Neuronal stem cell (in vitro differentiated cells): ENCODE measurements at places on chromosomes 7 and 10.

DNA sequence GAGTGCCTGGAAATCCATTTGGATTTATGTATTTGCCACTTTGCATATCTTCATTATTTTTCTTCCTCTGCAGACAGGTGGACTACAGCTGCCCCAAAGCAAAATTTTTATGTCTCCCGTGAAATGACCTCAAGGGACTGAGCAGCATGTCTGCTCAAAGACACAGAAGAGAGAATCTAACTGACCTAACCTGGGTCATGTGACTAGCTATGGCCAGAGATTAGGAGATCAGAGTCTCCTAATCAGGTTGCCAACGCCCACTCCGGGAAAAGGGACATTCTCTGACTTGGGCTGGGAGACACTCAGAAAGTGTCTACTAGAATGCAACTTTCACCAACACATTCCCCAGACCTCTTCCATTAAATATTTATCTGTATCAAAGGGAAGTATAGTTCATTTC lies 2.5 kb upstream of the BAMBI start:
- no peak overlapping the region for H3K4me3 ChIP-seq
- DNase-seq = no peak

DNA sequence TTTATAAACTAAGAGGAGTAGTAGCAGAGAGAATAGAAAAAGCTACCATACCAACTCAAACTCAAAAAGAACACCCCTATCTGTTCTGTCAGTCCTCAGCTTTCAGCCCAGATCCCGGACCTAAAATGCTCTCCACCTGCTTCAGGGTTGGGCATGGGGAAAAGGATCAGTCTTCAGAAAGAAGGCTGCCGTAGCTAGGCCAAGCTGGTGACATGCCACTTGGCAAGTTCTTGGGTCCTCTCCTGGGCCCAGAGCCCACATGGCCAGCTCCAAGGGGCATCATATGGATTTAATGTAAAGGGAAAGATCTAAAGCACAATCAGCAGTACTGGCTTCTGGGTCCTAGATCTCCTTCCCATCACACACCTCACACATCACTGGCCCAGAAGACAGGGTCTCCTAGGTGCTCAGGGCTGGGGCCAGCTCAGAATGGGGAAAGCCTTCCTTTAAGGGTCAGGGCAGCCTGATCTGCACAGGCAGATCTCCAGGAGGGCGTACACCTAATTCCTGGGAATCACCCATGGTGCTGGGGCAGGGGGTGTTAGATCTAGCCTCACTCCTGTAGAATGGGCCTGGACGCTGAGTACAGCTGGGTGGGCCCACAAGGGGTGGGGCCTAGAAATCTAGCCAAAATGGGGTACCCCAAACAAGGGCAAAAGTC lies 2.5 kb downstream of the VAX1 start:
- no peak overlapping the region for H3K27ac ChIP-seq
- no peak for DNase-seq
- peaks cover 42% of the 10 kb centered on the region for H3K4me1 ChIP-seq
- no peaks in the 10 kb centered on the region for H3K36me3 ChIP-seq
- peaks cover 76% of the 10 kb centered on the region for H3K27me3 ChIP-seq

GRCh38 chr10:101529725-101530553 lies 58.1 kb downstream of the POLL start:
- H3K4me1 ChIP-seq = no peaks in the 10 kb centered on the region
- DNase-seq = no peak
- peak overlapping the region; percentile 21 for H3K27ac ChIP-seq
- no peaks in the 10 kb centered on the region for H3K27me3 ChIP-seq

DNA sequence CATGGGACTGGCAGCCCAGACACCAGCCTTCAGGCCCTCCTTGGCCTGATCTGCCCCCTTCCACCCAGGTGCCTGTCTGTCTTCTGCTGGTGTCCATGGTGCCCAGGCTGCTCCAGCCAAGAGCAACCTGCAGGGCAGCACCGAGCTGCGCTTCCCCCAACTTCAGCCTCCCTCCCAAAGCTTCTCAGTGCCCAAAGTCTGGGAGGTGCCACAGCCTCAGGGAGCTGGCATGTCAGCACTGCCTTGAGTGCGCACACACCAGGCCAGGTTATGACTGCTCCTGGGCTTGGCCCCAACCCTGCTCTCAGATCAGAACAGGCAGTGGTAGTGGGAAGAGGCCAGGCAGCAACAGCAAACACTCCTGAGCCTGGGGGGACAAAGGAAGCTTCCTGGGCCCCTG lies 304.6 kb upstream of the NRG3 start:
- H3K4me3 ChIP-seq = no peak overlapping the region
- H3K27ac ChIP-seq = no peak overlapping the region
- H3K27me3 ChIP-seq = no peaks in the 10 kb centered on the region
- no peak for DNase-seq

- no peak for DNase-seq
- H3K4me1 ChIP-seq = no peaks in the 10 kb centered on the region
- H3K4me3 ChIP-seq = no peak overlapping the region
- no peaks in the 10 kb centered on the region for H3K27me3 ChIP-seq
Observed at GRCh38 chr7:68955656-68956055, 642.6 kb upstream of the AUTS2 start.

- H3K27ac ChIP-seq = no peak overlapping the region
Observed at GRCh38 chr7:12757443-12757842, 70.0 kb downstream of the ARL4A start.

DNA sequence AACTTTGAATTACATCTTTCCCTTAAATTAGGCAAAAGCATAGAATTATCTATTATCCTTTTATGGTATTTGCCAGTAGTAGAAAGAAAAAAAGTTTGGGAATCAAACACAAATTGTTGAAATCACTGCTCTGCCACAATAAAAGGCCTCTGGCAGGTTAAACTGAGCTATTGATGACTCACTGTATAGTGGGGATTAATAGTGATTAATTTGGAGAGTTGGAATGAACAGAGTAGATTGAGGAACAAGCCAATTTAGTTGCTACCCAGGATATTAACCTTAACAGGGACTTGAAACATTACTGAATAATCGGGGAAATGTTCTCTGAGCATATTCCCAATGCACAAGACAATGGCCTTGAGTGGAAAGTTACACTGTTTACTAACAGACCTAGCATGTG lies 33.1 kb downstream of the MASTL start:
- H3K27ac ChIP-seq = no peak overlapping the region
- no peak overlapping the region for H3K4me3 ChIP-seq
- no peaks in the 10 kb centered on the region for H3K27me3 ChIP-seq

- no peak overlapping the region for H3K4me3 ChIP-seq
- no peaks in the 10 kb centered on the region for H3K4me1 ChIP-seq
Observed at GRCh38 chr10:35916791-35917190, 274.7 kb upstream of the FZD8 start.

DNA sequence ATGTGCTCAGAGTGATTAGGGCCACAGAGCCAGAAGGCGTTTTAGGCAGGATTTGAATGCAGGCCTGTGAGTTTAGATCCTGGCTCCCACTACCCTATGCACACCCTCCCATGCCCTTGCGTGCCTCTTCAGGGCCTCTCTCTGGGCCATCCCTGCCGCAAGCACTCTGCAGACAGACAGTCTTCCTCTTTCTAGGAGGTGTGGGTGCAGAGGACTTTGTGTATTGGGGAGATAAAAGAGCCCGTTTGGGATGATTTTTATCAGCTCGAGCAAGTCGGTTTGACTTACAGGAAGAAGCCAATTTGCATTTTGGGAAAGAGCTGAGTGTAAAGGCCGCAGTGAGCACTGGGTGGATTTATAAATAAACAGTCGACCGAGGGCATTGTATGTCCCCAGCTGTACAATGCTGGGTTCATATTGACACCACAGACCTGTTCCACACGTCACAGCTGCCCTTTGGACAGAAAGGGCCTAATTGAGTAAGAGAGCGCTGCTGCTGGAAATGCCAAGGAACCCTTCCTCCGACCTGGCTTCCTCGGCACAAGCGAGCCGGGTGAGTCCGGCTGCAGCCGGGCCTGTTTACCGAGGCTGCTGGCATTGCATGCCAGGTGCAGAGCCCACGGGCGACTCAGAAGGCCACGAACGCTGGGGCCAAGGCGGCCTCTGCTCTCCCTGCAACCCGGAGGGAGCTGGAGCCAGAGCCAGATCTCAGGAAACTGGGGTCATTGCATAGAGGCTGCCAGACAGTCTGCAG lies 25.1 kb downstream of the ZMIZ1 start:
- no peak overlapping the region for H3K27ac ChIP-seq
- H3K36me3 ChIP-seq = no peaks in the 10 kb centered on the region
- H3K27me3 ChIP-seq = no peaks in the 10 kb centered on the region
- no peak overlapping the region for H3K4me3 ChIP-seq

DNA sequence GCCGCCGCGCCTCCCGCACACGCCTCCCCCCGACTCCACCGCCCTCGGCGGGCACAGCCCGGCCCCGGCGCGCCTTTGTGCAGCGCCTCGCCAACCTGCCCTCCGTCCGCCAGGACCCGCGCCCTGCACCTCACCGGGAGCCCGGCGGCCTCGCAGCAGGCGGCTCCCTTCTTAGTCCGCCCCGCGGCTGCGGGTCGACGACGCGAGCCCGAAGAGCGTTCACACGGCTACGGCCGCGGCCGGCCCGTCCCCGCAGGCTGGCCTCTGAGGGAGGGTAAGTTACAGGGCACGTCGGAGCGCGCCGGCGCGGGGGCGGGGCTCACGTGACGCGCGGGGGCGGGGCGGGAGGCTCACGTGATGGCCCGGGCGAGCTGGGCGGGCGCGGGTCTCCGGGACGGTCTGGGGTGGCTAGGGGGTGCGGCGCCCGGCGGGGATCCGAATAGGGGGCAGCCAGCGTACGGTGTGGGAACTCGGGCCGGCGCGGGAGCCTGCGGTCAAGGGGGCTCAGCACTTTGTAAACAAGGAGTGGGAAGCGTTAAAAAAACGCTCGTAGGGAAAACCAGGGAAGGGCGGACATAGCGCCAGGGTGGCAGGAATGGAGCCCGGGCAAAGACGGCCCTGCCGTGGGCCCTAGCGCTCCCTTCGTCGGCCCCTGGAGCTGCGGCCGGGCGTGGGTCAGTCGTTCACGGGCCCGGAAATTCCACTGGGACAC lies at the start of gene ARHGAP12:
Gene ARHGAP12, minus strand, starts transcription at position 283 of the 712 bp plus-strand sequence. CDS start 19,976 bp downstream, outside the sequence.
- peak; percentile 88 for DNase-seq
- H3K4me3 ChIP-seq = peak within 1 kb of the TSS; percentile 88
- H3K27ac ChIP-seq = peak within 1 kb of the TSS; percentile 98
- H3K36me3 ChIP-seq = no peaks in the 10 kb centered on the region
- H3K27me3 ChIP-seq = no peaks in the 10 kb centered on the region

GRCh38 chr7:22386206-22386858 lies 29.4 kb upstream of the RAPGEF5 start:
- no peak overlapping the region for H3K27ac ChIP-seq
- H3K4me1 ChIP-seq = no peaks in the 10 kb centered on the region

- no peak for DNase-seq
- H3K27me3 ChIP-seq = no peaks in the 10 kb centered on the region
- no peaks in the 10 kb centered on the region for H3K36me3 ChIP-seq
- no peak overlapping the region for H3K27ac ChIP-seq
- H3K4me3 ChIP-seq = no peak overlapping the region
- H3K4me1 ChIP-seq = no peaks in the 10 kb centered on the region
Observed at GRCh38 chr10:66218289-66218688, 707.5 kb upstream of the LRRTM3 start.

- H3K36me3 ChIP-seq = no peaks in the 10 kb centered on the region
- no peak overlapping the region for H3K27ac ChIP-seq
- DNase-seq = no peak
- no peak overlapping the region for H3K4me3 ChIP-seq
Observed at GRCh38 chr7:131699323-131699722, 142.9 kb upstream of the PODXL start.

DNA sequence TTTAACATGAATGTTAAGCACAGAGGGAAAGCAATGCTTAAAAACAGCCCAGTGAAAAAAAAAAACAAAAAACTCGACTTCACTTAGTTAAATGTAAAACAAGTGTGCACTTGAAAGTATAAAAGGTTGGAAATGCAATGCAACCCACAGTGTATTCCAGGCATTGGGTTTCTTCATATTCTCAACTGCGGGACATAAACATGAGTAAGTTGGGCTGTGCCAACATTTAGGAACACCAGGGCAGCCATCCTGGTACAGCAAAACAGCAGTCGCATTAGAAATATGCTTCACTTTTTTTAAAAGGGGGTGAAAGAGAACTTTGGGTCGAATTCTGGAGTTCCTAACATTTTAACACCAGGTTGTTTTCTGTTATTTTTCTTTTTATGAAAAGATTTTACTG lies 937 bp downstream of the STEAP1 start:
- no peaks in the 10 kb centered on the region for H3K27me3 ChIP-seq
- H3K4me3 ChIP-seq = no peak overlapping the region
- H3K36me3 ChIP-seq = no peaks in the 10 kb centered on the region
- H3K4me1 ChIP-seq = no peaks in the 10 kb centered on the region

GRCh38 chr10:69503001-69503895 lies 52.0 kb downstream of the TSPAN15 start:
- H3K36me3 ChIP-seq = no peaks in the 10 kb centered on the region
- no peaks in the 10 kb centered on the region for H3K27me3 ChIP-seq
- no peaks in the 10 kb centered on the region for H3K4me1 ChIP-seq
- no peak for DNase-seq

DNA sequence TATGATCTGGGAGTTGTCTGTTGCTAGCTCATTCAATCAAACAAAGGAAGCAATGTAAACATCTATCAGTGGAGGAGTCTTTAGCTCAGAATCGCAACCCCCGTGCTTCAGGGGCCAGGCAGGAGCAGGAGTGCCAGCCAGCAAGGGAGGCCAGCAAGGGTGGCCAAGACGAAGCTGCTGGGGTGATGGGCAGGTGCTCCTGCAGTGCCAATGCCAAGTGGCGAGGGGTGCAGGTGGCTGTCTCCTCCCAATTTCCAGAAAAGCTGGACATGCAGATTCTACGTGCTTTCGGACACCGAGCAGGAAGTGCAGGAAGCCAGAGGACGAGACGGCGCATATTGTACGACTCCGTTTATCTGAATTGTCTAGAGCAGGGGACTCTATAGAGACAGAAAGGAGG lies 48.1 kb upstream of the EBF3 start:
- H3K4me3 ChIP-seq = no peak overlapping the region
- no peaks in the 10 kb centered on the region for H3K4me1 ChIP-seq
- no peaks in the 10 kb centered on the region for H3K27me3 ChIP-seq
- H3K27ac ChIP-seq = no peak overlapping the region
- no peak for DNase-seq
- no peaks in the 10 kb centered on the region for H3K36me3 ChIP-seq

- no peak overlapping the region for H3K4me3 ChIP-seq
- no peak overlapping the region for H3K27ac ChIP-seq
- no peaks in the 10 kb centered on the region for H3K27me3 ChIP-seq
- DNase-seq = no peak
- H3K4me1 ChIP-seq = no peaks in the 10 kb centered on the region
Observed at GRCh38 chr7:30761214-30762156, 9.6 kb downstream of the INMT start.

DNA sequence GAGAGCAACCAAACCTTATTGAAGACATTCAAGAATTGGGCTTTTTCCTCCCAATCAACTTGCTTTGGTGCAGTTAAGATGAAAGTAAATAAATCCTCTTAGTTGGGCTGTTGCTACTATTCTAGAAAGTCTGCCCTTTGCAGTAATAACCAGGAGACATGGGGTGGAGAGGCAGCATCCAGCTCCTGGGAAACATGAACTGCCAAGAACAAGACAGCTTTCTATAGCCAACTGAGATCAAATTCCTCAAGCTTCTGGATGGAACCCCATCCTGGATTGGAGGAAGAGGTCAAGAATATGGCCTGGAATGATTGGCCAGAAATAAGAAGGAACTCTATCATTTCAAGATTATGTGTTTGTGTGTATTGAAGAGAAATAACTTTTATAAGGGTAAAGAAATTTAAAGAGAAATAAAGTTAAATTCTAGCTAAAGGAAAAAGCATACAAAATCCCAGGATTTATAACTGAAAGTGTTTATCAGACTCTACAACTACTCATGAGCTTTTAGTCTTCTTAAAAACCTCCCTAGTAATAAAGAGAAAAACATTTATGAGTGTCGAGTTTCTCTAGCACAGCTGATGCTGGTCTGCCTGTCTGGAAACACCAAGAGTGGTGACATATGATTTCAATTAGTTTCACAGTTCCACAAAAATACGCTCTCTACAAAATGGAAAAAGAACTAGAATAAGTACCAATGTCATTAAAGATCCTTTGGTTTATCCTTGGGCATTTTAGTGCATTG lies 70.1 kb upstream of the COL1A2 start:
- no peak for DNase-seq
- H3K36me3 ChIP-seq = no peaks in the 10 kb centered on the region
- no peak overlapping the region for H3K4me3 ChIP-seq
